T-cell (primary cell): ENCODE measurements at places on chromosomes 4 and X. TPM values are rescaled to one million over a fixed set of nuclear protein-coding genes. Genes with fewer than 3 reads are reported as not detected.

- H3K27me3 ChIP-seq: no peaks in the 10 kb centered on the region
- no peaks in the 10 kb centered on the region for H3K4me1 ChIP-seq
- no peak for DNase-seq
- H3K4me3 ChIP-seq: no peak overlapping the region
- H3K36me3 ChIP-seq: no peaks in the 10 kb centered on the region
Observed at GRCh38 chrX:10360116-10360515, 203.3 kb downstream of the CLCN4 start.

- peaks cover 47% of the 10 kb centered on the region for H3K27me3 ChIP-seq
- H3K27ac ChIP-seq: no peak overlapping the region
- peak overlapping the region; percentile 72 for H3K4me3 ChIP-seq
Observed at GRCh38 chr4:1008840-1009541, 2.4 kb upstream of the FGFRL1 start.

DNA sequence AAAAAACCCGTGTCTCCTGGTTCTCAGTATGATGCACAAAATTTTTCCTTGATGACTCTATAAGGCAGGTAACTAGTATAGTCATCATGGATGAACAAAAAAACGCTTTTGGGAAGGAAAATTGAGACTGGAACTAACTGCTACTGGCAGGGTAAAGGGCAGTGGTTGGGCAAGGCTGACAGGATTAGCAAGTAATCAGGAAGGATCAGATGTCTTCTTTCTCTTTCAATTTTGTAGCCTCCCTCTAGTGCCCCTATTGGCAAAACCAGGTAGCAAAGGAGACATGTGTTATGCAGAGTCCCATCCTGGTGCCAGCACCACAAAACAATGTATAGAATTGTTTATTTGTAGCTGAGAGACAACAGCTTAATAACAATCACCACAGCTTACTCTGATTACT is 12.8 kb upstream of the SLITRK4 start:
- H3K36me3 ChIP-seq: no peaks in the 10 kb centered on the region
- no peak overlapping the region for H3K4me3 ChIP-seq
- H3K27me3 ChIP-seq: no peaks in the 10 kb centered on the region
- no peaks in the 10 kb centered on the region for H3K4me1 ChIP-seq
- no peak for DNase-seq

DNA sequence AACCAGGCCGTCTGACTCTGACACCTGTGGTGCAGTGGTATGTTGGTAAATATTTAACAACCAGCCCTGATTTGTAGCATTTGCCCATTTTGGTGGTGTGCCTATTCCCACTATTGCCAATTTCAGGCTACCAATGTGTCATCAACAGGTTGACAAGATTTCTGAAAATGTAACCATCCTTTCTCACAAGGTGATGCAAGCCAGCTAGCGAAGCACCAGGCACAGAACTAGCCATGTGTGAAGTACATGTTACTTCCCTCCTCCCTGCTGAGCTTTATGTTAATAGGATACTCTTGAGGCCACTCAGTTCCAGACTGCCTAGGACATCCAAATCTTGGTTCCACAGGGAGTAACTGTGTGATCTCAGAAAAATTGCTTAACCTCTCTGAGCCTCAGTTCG is 7.2 kb upstream of the MAMLD1 start:
- no peak for DNase-seq
- H3K4me1 ChIP-seq: no peaks in the 10 kb centered on the region
- H3K27ac ChIP-seq: no peak overlapping the region
- H3K4me3 ChIP-seq: no peak overlapping the region

- no peaks in the 10 kb centered on the region for H3K4me1 ChIP-seq
- no peak overlapping the region for H3K4me3 ChIP-seq
- H3K27me3 ChIP-seq: no peaks in the 10 kb centered on the region
- no peaks in the 10 kb centered on the region for H3K36me3 ChIP-seq
- H3K27ac ChIP-seq: no peak overlapping the region
Observed at GRCh38 chr4:147351083-147351787, 129.7 kb upstream of the EDNRA start.

GRCh38 chrX:16589211-16589610 is 60.7 kb upstream of the S100G start:
- H3K36me3 ChIP-seq: no peaks in the 10 kb centered on the region
- H3K27me3 ChIP-seq: no peaks in the 10 kb centered on the region
- no peak overlapping the region for H3K4me3 ChIP-seq

DNA sequence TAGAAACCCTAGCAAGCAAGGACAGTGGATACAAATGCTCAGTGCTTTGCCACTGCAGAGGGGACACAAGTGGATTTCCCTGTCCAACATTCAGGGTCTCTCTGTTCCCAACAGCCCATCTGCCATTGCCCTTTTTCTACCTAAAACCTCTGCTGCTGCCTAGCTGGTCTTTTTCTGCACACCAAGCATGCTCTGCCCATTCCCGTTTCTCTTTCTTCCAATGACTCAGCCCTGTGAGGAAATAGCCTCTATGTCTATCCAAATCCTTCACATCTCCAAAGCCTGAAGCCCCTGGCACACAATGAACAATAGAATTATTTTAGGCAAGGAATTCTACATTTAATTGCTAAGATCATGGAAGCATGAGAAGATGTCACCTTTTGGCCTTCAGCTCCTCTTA is 5.7 kb upstream of the AMELX start:
- DNase-seq: no peak
- H3K36me3 ChIP-seq: no peaks in the 10 kb centered on the region
- H3K4me3 ChIP-seq: no peak overlapping the region
- H3K4me1 ChIP-seq: no peaks in the 10 kb centered on the region
- H3K27ac ChIP-seq: no peak overlapping the region

- no peak within 1 kb of the TSS for H3K27ac ChIP-seq
- H3K4me3 ChIP-seq: no peak within 1 kb of the TSS
- no peak for DNase-seq
- H3K36me3 ChIP-seq: no peaks in the 10 kb centered on the region
- no peaks in the 10 kb centered on the region for H3K27me3 ChIP-seq
- H3K4me1 ChIP-seq: peaks cover 9% of the 10 kb centered on the region
Observed at GRCh38 chr4:78551420-78552351, at the start of gene ANXA3. ANXA3 (plus strand) TSS chr4:78551770; CDS start chr4:78554474, 2,704 bp downstream.

DNA sequence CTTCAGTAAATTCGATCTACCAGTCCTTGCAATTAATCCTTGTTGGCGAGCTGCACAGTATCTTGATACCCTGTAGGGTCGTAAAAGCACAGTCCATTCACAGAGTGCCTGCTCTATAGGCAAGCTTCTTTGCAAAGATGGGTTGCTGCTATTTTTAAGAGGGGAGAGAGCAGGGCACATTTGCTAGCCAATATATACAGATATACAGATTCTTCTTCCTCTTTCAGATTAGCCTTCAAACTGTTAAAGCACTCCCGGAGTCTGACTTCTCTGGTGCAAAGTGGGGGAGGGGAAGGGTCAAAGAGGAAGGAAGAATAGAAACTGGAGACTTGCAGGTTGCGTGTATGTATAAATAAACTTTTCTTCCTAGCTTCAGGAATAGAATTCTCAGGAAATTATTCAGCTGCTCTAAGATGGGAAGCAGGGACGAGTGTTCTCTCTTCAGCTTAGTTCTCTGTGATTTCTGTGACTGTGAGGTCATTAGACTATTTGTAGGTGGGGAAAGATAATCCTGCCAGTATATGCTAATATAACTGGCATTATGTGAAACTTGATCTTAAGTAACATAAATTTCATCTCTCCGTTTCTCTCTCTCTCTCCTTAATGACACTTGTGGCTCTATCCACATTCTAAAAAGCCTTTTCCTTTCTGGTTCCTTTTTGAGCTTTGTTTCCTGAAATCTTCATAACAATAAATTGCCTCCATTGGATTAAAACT is at the start of gene CYSLTR1:
Gene CYSLTR1, minus strand, starts transcription at position 242 of the 717 bp plus-strand sequence. CDS start 53,865 bp downstream, outside the sequence.
- DNase-seq: no peak
- H3K4me1 ChIP-seq: peaks cover 25% of the 10 kb centered on the region
- peak within 1 kb of the TSS; percentile 44 for H3K4me3 ChIP-seq
- no peaks in the 10 kb centered on the region for H3K27me3 ChIP-seq
- peak within 1 kb of the TSS; percentile 62 for H3K27ac ChIP-seq

- no peak overlapping the region for H3K4me3 ChIP-seq
- H3K27me3 ChIP-seq: peaks cover 7% of the 10 kb centered on the region
- no peak overlapping the region for H3K27ac ChIP-seq
- no peaks in the 10 kb centered on the region for H3K36me3 ChIP-seq
- no peaks in the 10 kb centered on the region for H3K4me1 ChIP-seq
- DNase-seq: no peak
Observed at GRCh38 chr4:145520172-145520571, 38.5 kb downstream of the SMAD1 start.

GRCh38 chr4:116150152-116150551 is 935.2 kb downstream of the TRAM1L1 start:
- H3K27ac ChIP-seq: no peak overlapping the region
- DNase-seq: no peak
- H3K4me1 ChIP-seq: no peaks in the 10 kb centered on the region
- H3K27me3 ChIP-seq: no peaks in the 10 kb centered on the region

DNA sequence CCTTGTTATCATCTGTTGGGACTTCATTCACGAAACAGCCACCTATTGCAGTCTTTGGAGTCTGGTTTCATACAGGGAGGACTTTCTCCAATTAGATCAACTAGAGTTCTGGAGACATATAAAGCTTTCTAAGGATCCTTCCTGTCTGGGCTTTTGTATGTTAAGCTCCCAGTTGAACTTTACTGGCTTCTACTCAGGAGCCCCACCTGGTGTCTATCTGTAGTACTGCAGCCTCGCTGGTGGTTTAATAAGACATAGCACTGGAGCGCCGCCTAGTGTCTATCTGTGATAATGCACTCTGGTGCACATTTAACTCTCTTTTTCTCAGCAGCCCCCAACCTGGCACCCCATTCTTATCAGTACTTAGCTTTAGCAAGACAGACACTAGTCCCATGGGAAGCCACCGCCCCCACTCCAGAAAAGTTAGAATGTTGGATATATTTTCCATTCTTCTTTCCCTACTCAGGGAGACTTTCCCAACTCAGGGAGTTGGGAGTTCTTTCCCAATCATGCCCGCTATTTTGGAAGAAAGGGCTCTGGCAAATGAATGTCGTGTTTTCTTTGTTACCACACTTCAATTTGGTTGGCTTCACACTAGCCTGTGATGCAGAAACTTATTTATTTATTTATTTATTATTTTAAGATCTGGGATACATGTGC is 36.9 kb upstream of the SYTL4 start:
- H3K36me3 ChIP-seq: no peaks in the 10 kb centered on the region
- peak; percentile 72 for DNase-seq
- no peaks in the 10 kb centered on the region for H3K4me1 ChIP-seq
- H3K27ac ChIP-seq: no peak overlapping the region

GRCh38 chrX:148938348-148938747 is 437.9 kb downstream of the AFF2 start:
- H3K27ac ChIP-seq: no peak overlapping the region
- no peaks in the 10 kb centered on the region for H3K27me3 ChIP-seq
- no peaks in the 10 kb centered on the region for H3K4me1 ChIP-seq
- H3K36me3 ChIP-seq: no peaks in the 10 kb centered on the region
- no peak overlapping the region for H3K4me3 ChIP-seq
- DNase-seq: no peak

DNA sequence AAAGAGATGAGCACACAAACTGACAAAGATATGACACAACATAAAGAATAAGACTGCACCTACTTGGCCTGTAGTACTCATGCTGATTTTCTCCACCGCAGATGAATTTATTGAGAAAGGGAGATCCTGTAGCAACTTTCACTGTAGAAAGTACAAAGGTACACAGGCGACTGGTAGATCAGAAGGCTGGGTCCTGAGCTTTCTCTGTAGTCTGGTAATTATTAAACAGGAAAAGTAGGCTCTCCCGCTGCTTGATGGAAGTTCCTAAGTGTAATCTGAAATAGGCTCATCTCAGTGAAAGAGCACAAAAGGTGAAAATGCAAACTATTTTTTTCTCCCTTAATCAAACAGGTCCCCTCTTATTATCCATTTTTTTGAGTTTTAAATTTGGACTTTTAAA is at the start of gene ADH6:
Gene ADH6, minus strand, starts transcription at position 175 of the 400 bp plus-strand sequence. Its CDS starts 94 bp downstream, at position 81.
- H3K36me3 ChIP-seq: no peaks in the 10 kb centered on the region
- no peaks in the 10 kb centered on the region for H3K27me3 ChIP-seq
- no peak within 1 kb of the TSS for H3K27ac ChIP-seq
- no peaks in the 10 kb centered on the region for H3K4me1 ChIP-seq

GRCh38 chrX:2574271-2574670 is 73.5 kb upstream of the DHRSX start:
- no peaks in the 10 kb centered on the region for H3K4me1 ChIP-seq
- no peak overlapping the region for H3K27ac ChIP-seq
- H3K27me3 ChIP-seq: no peaks in the 10 kb centered on the region
- H3K4me3 ChIP-seq: no peak overlapping the region
- DNase-seq: no peak

DNA sequence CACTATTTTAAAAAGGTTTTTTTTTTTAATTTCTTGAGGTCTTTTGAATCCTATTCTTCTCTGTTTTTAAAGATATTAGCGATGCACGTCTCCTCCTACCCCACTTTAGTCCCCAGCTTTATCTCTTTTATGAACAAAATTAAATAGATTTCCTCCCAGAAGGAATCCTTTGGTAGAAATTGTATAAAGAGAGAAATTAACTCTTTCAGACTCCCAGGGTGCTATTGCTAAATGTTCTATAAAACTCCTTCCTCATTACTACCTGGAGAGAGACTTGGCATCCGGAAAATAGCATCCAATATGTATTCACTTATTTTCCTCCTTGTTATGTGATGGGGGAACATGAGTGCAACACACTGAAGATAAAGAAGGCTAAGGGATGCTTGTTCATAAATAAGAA is 16.5 kb upstream of the PACRGL start:
- H3K27me3 ChIP-seq: no peaks in the 10 kb centered on the region
- H3K36me3 ChIP-seq: no peaks in the 10 kb centered on the region
- no peak overlapping the region for H3K27ac ChIP-seq
- H3K4me3 ChIP-seq: no peak overlapping the region
- DNase-seq: no peak

GRCh38 chr4:41878170-41878969 is 56.9 kb upstream of the TMEM33 start:
- H3K4me1 ChIP-seq: peaks cover 32% of the 10 kb centered on the region
- no peak for DNase-seq
- H3K4me3 ChIP-seq: no peak overlapping the region

DNA sequence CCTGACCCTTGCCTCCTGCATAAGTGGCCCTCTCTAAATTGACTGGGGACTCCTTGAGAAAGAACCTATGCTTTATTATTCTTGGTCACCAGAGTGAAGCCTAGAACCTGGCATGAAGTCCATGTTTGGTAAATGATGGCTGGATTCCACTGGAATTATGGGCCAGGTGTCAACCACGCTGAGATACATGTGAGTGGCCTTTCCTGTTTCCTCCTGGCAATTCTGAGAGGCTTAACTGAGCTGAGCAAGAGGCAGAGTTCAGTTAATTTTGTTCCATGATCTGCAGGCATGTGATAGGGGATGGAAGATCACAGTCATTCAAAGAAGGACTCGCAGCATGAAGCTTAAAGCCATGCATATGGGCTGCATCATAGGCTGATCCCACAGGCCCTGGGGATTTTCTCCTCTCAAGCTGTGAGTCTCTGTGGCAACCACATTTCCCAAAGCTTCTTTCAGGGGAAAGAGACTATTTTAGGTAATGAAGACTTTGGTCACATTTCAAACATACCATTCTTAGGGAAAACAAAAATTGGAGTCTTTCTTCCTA is 69.4 kb upstream of the CLNK start:
- no peaks in the 10 kb centered on the region for H3K4me1 ChIP-seq
- no peak overlapping the region for H3K4me3 ChIP-seq
- no peaks in the 10 kb centered on the region for H3K36me3 ChIP-seq
- H3K27me3 ChIP-seq: no peaks in the 10 kb centered on the region
- no peak overlapping the region for H3K27ac ChIP-seq
- no peak for DNase-seq

Gene AR
- 0.32 TPM for total RNA-seq

Gene PAK3
- 2.5 TPM for total RNA-seq

Gene STPG2
- not detected for total RNA-seq

Gene TCP11X2
- not detected for total RNA-seq

Gene ADAM29
- total RNA-seq: not detected

Gene PLAC1
- not detected for total RNA-seq

Gene TBX22
- total RNA-seq: not detected

Gene LIMCH1
- total RNA-seq: 0.37 TPM

Gene SLC7A11
- total RNA-seq: 0.44 TPM

Gene PPP2R2C
- not detected for total RNA-seq

Gene ZFX
- 94.1 TPM for total RNA-seq

Gene DDIT4L
- total RNA-seq: 0.13 TPM

Gene IGFBP7
- 2.1 TPM for total RNA-seq
